ENCODE measurements at places on chromosomes 16 and 17.

- DNase-seq: no peak
These were observed 37.7 kb upstream of the ALDH3A2 start for GRCh38 chr17:19610879-19611278.

DNA sequence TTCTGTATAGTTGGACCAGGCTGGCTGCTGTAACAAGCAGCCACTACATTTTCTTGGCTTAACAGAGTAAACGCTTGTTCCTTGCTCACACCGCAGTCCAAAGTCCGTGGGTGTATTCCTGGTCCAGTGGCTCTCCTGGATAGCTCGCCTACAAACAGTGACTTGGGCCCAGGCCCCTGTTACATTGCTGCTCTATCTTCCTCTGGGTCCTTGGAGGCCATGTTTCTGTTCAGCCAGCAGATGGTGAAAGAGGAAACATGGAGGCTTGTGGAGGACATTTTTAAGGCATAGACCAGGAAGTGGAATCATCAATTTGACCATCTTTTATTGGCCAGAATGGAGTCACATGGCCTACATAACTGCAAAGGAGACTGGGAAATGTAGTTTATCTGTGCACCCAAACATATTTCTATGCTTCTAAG lies 55.1 kb downstream of the ATP2C2 start:
- no peak for DNase-seq

DNA sequence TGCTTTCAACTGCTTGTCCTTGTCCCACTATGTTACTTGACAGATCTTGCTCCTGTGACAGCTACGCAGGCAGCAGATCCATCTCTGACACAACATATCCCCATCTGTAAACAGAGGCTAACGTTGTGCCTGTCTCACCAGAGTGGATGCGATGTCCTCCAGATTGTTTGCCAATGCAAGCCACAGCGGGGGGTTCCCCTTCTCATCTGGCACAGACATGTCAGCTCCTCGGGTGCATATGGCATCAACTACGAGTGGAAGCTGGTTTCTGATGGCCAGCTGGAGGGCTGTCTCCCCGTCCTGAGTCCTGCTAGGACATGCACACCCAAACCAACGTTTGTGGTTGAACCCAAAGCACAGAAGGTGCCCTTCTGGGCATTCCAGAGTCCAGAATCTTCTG lies 39.0 kb downstream of the CYB5D2 start:
- no peak for DNase-seq

GRCh38 chr17:50219342-50219741 lies 17.9 kb upstream of the COL1A1 start:
- DNase-seq: no peak

DNA sequence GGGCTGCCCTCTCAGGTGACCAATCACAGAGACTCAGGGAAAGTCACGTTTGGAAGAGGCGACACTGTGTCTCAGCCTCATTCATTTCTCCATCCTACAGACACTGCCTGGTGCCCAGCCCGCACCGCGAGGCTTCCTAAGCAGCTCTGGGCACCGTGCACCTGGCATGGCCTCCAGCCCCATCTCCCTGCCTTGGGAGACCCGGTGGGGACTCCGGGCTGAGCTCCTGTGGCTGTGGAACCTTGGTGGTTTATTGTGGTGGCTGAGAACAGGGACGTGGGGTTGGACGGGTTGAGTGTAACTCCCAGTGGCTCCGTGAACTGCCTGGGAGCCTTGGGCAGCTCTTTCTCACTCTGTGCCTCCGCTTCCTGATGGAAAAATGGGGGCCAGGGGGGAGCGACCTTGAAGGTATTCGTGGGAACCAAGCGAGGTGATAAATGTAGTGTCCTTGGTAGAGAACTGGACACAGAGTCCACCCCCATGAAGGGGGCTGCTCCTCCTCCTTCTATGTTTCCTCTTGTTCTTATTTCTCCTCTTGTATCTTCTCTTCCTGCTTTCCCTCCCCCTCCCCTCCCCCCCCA lies 215.4 kb downstream of the SEC14L1 start:
- DNase-seq: no peak

- no peak for DNase-seq
These were observed 78.9 kb downstream of the DNAH3 start for GRCh38 chr16:21071741-21072140.

GRCh38 chr16:66619534-66620428 lies 15.3 kb downstream of the CMTM3 start:
- no peak for DNase-seq

- DNase-seq: no peak
These were observed 104.4 kb downstream of the IRX5 start for GRCh38 chr16:55035029-55035428.

- DNase-seq: no peak
These were observed 15.4 kb upstream of the HOXB9 start for GRCh38 chr17:48641541-48642058.

DNA sequence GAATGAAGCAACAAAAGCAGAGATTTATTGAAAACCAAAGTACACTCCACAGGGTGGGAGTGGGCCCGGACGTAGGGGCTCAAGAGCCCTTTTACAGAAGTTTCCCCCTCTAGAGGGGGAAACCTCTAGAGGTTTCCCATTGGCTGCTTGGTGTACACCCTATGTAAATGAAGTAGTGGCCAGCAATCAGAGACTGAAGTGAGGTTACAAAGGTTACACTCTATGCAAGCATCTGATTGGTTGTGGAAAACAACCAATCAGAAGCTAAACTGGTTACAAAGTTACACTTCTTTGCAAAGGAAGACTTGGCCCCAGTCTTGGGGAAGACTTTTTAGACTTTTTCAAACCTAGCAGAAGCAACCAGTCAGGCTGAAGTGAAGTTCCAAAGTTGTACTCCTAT lies 27.1 kb downstream of the CRAMP1 start:
- no peak for DNase-seq

DNA sequence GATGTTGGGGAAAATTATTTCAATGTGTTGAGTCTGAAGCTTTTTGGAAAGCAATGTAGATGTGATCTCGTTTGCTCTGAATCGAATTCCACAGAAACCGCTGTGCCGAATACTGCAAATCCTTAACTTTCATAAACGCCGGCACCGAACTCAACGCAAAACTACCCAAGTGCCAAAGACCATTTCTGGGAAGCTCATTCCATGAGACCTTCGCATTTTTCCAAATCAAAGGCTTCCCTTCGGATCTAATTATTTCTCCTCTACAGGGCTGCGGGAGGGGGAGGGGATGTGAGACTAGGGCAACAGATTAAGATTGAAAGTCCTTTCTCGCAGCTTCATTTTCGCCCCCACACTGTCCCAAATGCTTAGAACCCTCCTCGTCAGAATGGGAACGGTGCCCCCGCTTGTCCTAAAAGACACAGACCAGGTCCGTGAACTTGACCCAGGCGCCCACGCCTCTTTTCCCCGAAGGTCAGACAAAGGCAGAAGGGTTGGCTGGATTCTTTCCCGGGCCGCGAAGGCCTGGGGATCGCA lies 4.0 kb downstream of the PRAC1 start:
- DNase-seq: no peak

- no peak for DNase-seq
These were observed 55.0 kb upstream of the CBFA2T3 start for GRCh38 chr16:89031715-89032659.

DNA sequence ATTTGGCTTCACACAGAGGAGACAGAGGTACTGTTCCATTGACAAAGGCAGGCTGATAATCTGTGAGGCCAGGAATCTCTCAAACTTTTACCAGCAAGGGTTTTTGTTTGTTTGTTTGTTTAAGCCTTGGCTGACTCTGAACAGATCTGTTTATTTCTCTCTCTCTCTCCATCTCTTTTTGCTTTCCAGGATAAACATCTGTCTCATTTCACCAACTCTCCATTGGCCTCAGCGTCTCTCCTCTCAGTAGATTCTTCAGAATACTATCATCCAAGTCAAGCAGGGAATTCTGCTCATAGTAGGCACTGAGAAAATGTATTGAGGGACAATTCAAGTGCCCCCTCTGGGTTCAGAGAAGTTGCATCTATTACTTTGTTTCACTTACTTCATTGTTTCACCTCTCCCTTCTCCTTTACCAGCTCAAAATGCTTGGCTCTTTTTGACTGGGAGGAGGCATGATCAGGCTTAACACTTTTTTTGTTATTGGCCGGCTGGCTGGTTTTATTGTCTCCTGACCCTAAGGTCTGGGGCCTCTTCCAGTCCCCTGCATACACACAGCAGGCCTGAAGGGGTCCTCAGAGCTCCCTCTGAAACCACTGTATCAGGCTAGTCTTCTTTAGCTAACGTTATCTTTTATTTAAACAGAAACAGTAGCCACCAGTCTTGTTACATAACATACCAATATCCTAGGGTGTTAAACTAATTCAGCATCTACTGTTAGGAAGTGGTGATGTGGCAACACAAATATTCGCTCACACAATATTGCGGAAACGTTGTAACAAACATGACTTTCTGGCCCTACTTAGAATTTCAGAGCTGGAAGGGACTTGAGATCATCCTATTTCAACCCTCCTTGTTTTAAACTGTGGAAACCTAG lies 2.0 kb upstream of the YPEL2 start:
- no peak for DNase-seq

GRCh38 chr17:5583426-5584382 lies 605 bp downstream of the NLRP1 start:
- no peak for DNase-seq

DNA sequence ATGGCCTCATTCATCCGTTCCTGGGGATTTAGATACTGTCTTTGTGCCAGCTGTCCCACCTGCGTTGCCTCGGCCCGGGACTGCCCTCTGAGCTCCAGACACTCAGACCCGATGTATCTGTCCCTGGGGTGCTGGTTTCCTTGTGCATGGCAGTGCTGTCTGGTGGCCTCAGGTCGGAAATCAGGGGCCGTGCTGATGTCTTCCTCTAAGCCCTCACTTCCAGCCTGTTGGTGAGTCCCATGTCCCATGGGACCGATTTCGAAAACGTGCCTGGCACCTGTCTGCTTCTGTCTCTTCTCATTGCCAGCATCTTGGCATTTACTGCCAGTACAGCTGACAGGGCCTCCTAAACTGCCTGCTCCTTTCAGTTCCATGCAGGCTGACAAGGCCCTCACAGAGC lies 22.1 kb downstream of the NT5M start:
- no peak for DNase-seq

DNA sequence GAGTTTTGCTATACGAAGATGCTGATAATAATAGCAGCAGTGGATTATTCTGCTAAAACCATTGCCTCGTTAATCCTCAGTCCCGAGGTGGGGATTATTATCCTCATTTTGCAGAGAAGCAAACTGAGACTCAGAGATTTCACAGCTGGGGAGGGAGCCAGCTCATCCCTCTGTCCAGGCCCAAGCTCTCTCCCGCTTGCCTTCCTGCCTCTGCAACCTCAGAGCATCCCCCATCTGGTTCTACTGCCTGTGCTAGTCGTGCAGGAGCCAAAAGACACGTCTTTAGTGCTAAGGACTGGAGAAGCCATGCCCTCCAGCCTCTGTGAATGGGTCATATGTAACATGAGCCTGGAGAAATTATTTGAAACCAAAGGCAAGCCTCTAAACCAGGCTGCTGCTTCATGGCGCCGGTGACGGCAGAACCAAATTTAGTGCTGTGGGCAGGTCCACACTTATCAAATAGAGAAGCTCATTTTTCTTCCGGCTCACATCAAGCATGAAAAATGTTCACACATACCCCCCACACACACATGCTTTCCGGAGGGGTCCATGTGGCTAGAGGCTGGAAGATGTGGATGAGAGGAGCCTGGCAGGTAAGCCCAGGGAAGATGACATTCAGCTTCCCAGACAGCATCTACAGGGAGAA lies 13.5 kb downstream of the MAPT start:
- DNase-seq: no peak

DNA sequence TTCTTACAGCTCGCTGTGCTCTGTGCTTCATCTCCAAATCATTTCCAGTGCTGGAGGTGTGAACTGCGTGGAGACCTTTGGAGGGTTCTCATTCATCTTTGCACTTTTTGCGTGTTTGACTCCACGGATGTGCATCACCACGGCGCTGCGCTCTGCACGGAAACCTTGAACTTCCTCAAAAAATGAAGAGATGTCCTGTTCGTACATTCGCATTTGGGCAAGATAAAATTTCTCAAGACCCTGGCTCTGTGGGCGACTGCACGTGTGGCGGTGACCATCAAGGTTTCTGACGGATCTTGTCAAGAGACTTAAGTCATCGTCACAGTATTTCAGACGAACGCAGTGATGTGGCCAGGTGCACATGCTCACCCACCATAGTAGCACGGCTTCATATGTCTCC lies 10.3 kb upstream of the PVALEF start:
- no peak for DNase-seq

DNA sequence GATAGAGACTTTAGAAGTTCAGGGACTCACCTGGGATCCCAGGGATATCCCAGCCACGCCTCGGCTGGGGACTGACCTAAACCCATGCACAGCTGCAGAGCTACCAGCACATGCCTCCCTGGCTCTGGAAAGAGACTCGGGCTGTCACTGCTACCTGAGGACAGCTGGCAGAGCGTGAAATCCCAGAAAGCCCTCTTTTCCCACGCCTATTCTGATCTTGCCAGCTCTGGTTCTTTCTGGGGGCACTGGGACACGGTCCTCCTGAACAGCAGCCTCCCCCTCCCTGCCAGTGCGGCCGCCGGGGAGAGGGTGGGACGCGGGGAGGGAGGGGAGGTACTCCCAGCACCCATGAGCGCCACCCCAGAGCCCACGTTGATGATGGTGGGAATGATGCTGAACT lies 10.8 kb downstream of the P2RX5 start:
- DNase-seq: no peak

DNA sequence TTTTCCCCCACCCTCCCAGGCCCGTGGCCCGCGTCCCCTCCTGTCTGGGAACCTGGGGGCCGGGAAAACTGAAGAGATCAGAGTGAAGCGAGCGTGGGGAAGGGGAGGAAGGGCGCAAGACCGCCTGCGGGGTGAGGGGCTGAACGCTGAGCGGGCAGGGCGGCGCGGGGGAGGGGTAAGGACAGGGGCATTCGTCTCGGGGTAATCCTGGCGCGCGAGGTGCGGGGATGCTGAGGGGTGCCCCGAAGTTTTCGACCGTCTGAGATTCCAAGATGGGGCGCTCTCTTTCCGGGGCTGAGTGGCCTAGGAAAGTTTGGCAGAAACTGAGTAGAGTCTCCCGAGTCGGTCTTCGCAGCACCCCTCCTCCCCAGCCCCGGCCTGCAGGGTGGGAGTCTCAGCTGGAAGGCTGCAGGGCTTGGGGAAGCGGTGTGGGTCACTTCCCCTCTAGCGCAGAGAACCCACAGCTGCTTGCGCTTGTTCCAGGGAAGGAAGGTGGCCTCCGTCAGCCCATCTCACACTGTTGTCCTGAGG lies 555 bp downstream of the TTYH2 start:
- DNase-seq: no peak

- DNase-seq: no peak
These were observed 7.4 kb upstream of the CD300LD start for GRCh38 chr17:74599448-74599939.

GRCh38 chr16:2856061-2856670 lies 1.8 kb downstream of the PRSS22 start:
- no peak for DNase-seq

Data from stimulated activated CD4-positive, alpha-beta T cell treated with anti-CD3 and anti-CD28 coated beads, Interleukin-1b, Interleukin-23, amount 100 ng/mL, for 1 hour (primary cell).